M059J (cell line): ENCODE measurements at places on chromosomes 12 and 14.

GRCh38 chr14:100261621-100262020 is 22.7 kb downstream of the YY1 start:
- DNase-seq, result no peak

DNA sequence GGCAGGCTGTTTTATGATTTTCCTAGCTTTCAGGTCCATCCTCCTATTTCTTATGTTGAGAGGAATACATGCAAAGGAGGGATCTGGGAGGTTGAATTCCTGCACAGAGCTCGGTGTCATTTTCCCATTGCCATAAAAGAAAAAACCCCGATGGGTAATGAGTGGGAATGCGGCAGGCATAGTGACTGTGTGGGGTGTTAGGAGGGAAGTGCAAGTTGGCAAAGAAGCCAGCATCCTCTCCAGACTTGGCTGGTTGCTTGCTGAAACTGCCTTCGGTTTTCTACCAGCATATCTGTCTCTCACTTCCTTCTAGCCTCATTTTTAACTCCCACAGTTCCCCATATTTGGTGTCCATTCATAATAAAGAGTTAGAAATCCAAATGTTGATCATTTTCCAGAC is 1046.1 kb downstream of the SLC6A15 start:
- no peak for DNase-seq

DNA sequence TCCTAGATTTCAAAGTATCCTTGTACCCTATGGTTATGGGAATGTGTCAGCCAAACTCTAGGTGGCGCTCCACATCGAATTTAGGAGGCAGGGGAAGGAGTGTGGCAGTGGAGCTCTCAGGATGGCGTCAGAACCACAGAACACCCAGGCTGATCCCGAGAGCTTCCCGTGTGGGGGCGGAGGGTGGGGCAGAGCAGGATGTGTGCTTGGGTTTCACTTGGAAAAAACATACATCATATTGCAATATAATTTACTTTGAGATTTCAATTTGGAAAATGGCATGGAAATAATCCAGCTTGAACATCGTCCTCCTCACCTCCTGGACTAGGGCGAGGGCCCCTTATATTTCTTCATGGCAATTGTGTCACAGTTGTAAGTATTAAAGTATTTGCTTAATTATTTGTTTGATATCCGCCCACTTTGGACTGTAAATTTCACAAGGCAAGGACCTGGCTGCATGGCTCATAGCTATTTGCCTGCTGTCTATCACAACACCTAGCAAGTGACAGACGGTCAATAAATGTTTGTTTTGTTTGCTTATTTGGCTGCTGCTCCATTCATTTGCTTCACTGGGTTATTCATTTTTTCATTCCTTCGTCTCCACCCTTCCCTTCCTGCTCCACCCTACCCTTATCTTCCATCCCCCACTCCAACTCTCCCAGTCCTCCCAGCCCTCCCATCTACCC is 221.5 kb upstream of the HMGA2 start:
- peak; percentile 89 for DNase-seq

GRCh38 chr12:103944964-103945363 is 14.8 kb downstream of the HSP90B1 start:
- DNase-seq, result peak; percentile 27
